ENCODE measurements at places on chromosomes 2 and 18. TPM values are rescaled to one million over a fixed set of nuclear protein-coding genes. Genes with fewer than 3 reads are reported as not detected.

SOWAHC gene
- 0.17 TPM for total RNA-seq

NEU2 gene
- not detected for total RNA-seq

AAK1 gene
- total RNA-seq, result 143 TPM

PIEZO2 gene
- not detected for total RNA-seq

KANSL1L gene
- 10.2 TPM for total RNA-seq

CABYR gene
- total RNA-seq, result 3.6 TPM

GMCL1 gene
- total RNA-seq, result 26.0 TPM

SULT1C4 gene
- not detected for total RNA-seq

ST3GAL5 gene
- 62.8 TPM for total RNA-seq

OSBPL1A gene
- 1.2 TPM for total RNA-seq

ITGB1BP1 gene
- 122 TPM for total RNA-seq

TRIM43 gene
- not detected for total RNA-seq

RPRM gene
- total RNA-seq, result not detected

NMS gene
- total RNA-seq, result not detected

ITGA6 gene
- total RNA-seq, result 22.8 TPM

UGGT1 gene
- total RNA-seq, result 55.4 TPM

ANTXR1 gene
- total RNA-seq, result 0.09 TPM

SIX2 gene
- total RNA-seq, result not detected

- no peak for DNase-seq
Measured at GRCh38 chr2:74944987-74945787, 13.3 kb upstream of the POLE4 start.

GRCh38 chr2:11123856-11124759 is 31.2 kb upstream of the SLC66A3 start:
- peak; percentile 74 for DNase-seq

GRCh38 chr2:57878171-57878865 is 168.3 kb upstream of the VRK2 start:
- no peak for DNase-seq

GRCh38 chr2:23681356-23682140 is 245.4 kb downstream of the ATAD2B start:
- DNase-seq, result no peak

DNA sequence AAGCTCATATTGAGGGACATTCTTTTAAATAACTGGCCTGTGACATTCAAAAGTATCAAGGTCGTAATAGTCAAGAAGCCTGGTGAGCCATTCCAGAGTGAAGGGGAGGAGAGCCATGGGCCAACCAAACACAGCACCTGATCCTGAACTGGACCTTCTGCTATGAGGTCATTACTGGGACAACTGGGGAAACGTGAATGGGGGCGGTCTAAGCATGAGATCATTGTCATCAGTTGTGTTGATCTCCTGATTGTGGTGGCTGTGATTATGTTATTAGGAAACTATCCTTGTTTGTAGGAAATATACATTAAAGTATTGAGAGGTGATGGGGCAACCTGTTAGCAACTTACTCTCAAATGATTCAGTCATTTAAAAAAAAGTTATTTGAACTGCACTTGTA is 79.3 kb downstream of the FBXO15 start:
- DNase-seq, result no peak

GRCh38 chr18:74155276-74155675 is 7.0 kb downstream of the TIMM21 start:
- DNase-seq, result no peak

DNA sequence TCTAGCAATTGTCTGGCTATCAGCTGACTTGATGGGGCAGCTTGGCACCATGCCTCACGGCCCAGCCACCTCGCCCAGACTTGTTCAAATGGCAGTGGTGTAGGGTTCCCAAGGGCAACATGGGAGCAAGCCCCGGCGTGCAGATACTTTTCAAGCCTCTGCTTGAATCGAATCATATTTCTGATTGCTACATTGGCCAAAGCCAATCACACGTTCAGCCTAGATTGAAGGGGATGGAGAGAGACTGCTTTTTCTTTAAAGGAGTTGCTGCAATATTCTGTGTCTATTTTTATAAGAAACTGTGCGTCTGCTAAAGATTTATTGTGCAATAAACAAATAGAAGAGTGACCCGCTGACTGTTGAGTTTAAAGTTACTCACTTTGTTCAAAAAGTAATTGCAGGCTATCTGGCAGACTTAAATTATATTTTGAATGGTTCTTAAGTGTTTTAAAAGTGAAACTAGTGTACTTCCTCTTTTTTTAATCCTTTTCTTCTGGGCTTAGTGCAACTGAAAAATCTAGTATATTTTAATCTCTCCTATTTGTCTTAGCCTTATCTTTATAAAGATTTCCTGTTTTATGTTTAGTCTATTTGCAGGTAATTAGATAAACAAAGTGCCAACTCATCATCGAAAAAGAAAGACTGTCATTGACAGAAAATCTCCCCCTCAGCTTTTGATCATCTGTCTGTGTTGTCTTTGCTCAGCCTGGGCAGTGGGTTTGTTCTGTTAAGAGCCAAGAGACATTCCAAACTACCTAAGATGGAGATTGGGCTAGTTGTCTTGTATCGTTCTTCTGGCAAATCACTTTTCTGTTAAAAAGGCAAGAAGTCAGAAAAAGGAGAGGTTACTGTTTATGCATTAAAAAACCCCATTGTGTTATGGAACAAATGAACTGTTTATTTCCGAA is 156.1 kb downstream of the TPGS2 start:
- no peak for DNase-seq

DNA sequence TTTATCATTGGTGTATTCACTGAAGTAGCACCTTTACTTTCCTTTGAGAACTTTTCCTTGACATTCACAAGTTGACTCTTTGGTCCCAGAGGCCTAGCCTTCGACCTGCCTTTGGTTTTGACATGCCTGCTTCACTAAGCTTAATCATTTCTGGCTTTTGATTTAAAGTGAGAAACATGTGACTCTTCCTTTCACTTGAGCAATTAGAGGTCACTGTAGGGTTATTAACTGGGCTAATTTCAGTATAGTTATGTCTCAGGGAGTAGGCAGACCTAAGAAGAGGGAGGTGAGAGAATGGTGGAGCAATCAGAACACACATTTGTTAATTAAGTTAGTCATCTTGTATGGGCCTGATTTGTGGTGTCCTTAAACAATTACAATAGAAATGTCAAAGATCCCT is 1040.7 kb upstream of the SLC39A10 start:
- DNase-seq, result no peak

- DNase-seq, result no peak
Measured at GRCh38 chr18:10153924-10154752, 240.3 kb downstream of the VAPA start.

GRCh38 chr2:200338692-200339091 is 32.2 kb downstream of the SPATS2L start:
- no peak for DNase-seq

GRCh38 chr18:36175481-36175880 is 11.8 kb upstream of the MOCOS start:
- DNase-seq, result no peak

DNA sequence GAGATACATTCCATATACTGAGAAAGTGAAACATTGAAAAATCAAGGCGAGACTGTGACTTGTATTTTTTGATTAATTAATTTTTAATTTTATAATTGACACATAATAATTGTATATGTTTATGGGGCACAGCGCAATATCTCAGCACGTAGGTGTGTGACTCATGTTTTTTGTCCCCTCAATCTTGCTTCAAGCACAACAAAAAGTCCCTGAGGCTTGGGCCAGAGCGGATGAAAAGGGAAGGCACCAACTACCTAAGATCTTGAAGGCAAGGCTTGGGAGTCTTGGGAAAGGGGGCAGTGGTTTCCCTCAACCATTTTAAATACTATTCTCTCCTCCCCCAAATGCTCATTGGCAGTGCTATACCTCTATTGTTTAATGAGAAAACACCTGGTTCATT is 9.9 kb downstream of the SGPP2 start:
- no peak for DNase-seq

DNA sequence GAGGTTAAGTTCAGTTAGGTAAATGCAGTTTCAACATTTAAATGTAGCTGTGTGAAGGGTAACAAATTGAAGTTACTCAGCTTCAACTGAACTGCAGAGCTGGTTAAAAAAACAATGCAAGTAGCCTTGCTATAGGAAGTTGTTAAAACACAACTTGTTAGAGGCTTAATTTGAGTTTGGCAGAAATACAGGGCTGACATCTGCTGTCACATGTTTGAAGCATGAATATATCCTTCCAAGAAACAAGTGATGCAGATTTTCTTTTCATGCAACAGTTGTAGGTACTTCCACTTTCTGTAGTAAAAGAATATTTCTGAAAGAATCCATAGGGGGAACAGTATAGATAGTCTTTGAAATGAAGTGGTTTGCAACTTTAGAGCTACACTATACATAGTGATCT is 208.7 kb upstream of the RASGRP3 start:
- no peak for DNase-seq

GRCh38 chr2:226376516-226377180 is 423.0 kb downstream of the IRS1 start:
- DNase-seq, result no peak

DNA sequence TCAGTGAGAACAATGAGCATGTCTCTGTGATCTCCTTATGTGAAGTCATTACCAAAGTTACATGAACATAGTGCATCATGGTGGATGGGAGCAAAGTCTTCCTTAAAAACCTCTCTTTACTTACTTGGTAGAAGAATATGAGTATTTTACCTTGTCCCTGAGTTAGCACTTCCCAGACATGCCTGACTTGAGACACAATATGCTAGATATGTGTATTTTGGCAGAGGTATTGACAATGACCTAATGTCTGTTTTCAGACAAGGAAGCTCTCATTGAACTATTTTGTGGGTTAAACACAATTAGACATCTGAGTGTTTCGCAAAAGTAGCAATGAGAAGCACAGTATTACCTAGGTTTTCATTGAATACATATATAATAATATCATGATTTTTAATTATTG is 99.1 kb upstream of the MC4R start:
- no peak for DNase-seq

DNA sequence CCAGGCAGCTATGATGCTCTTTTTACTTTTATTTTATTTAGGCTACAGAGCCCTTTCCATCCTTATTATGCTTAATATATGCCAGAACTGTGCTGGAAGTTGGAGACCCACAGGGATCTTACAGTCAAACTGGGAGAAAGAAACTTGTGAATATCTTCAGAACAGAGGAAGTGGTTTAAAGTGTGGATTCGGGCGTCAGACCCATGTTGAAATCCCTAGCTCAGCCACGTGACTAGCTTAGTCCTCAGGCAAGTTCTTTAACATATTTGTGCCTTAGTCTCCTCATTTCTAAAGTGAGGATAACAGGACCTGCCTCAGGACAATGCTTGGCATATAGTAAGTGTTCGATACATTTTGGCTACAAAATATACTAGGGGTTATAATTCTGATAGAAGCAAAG is 59.1 kb downstream of the MAP3K20 start:
- no peak for DNase-seq

GRCh38 chr2:9167718-9168657 is 38.6 kb upstream of the ASAP2 start:
- no peak for DNase-seq

GRCh38 chr18:64202210-64202836 is 53.4 kb upstream of the LINC00305 start:
- DNase-seq, result no peak

DNA sequence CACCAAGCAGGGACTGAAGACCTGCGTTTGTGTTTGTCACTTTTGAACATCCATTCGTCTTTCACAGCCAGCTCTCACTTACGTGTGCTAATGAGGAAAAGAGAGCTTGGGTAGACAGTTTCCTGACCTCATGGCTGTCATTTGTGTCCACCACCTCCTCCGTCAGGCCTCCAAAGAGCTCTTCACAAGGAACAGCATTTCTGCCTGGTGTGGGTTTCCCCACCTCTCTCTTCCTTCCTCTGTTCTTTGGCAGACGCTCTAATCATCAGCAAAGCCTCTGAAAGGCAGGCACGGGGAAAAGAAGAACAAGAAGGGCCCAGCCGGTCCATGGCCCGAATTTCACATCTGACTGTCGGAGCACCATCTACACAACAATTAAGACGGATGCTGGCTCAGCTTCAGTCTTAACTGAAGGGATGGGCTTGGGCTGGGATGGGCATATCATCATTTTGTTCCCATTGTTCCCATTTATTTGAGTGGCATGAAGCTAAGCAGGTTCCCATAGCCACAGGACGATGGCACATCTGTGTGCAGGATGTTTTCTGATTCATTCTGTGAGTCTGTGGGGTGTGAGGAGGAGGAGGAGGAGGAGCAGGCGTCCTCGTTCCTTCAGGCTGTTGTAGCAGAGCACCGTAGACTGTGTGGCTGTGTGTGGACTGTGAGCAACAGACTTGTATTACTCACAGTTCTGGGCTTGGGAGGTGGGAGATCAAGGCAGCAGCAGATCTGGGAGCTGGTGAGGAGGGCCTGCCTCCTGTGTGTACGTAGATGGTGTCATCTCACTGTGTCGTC is 66.4 kb downstream of the TSHZ1 start:
- DNase-seq, result no peak

DNA sequence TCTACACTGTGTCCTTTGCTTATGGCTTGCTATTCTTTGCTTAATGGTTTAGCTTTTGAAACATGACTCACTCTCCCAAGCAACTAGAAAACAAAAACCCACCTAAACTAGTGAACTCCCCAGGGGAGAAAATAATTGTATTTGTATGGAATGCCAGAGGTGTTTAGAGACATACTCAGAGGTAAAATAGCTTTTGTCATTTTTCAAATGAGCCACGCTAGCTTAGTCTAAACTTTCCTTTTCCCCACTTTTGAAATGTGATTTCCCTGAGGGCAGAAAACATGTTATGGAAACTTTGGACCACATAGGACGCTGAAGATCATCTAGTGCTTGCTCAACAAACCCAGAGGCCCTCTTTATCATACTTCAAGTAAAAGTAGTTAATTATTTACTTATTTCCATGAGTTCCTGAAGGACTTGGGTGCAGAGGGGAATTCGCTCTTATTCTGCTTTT is 16.5 kb upstream of the CYTIP start:
- DNase-seq, result no peak

- DNase-seq, result no peak
Measured at GRCh38 chr2:29226375-29226774, 111.2 kb downstream of the CLIP4 start.

- DNase-seq, result peak; percentile 47
Measured at GRCh38 chr18:5456577-5457461, 87.0 kb downstream of the EPB41L3 start.

GRCh38 chr18:40672590-40672989 is 1282.4 kb upstream of the PIK3C3 start:
- no peak for DNase-seq

DNA sequence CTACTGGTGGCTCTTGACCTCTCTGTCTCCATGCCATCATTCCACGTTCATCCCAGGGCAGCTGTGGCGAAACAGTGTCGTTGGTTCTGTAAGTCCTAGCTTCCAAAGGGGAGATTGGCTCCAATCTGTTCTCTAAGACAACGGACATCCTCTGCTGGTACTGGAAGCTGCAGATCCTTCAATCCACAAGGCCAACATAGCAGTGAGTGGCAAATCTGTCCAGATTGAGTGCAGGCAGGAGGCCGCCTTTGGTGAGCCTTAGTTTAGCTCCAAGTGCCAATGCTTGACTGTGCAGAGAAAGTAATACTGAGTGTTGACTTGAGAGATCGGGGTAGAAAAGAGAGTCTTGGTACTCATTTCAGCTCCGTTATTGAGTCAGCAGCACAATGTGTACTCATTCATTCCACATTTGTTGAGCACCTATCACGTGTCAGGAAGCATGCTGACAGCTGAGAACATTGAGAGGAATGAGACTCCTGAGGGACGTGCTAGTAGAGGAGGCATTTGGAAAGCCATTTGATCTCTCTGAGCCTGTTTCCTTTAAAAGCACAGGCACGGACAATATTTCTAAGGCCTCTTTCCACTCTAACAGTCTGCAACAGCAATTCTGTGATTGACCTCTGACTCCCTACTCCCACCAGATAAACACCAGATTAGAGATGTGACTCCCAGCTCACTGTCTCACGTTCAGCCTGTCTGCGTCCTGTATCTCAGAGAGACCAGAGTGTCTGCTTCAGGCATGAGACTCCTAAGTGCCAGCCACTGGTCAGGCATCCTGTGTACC is 306.0 kb downstream of the CLIP4 start:
- no peak for DNase-seq

Measured in activated naive CD8-positive, alpha-beta T cell treated with anti-CD3 and anti-CD28 coated beads, Interleukin-2, amount 10 ng/mL, durations not matched to agents 7 days and 5 days (primary cell).